ENCODE measurements at places on chromosomes 16 and 17.

GRCh38 chr17:73390851-73391250 lies 79.0 kb upstream of the CDC42EP4 start:
- DNase-seq: no peak

GRCh38 chr17:30237296-30238002 lies 2.0 kb upstream of the SLC6A4 start:
- DNase-seq: no peak

DNA sequence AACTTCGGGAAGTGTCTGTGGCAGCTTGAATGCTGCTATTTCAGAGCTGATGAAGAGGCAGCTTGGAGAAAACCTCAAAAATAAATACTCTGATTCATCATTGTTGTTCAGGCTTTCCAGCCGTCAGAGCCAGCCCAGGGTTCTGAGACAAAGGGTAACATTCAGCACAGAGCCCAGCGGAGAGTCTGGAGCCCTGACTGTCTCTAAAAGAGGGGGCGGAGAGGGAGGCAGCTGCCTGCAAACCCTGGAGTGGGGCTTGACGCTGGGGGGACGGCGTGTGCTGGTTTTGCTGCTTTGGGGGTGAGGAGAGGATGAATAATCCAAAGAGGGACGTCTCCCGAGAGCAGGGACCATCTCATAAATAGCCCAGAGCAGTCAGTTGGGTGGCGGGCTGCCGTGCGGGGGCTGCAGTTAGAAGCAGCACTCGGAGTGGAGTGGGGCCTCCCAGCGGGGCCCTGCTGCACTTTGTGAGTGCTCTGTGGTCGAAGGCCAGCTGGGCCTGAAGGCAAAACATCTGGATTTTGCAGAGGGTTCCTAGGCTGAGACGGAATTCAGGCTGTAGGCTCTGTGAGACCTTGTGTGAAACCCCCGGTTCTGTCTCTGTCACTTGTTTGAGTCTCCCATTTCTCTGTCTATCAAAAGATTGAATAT lies 237.8 kb downstream of the PRKCA start:
- no peak for DNase-seq

- DNase-seq: no peak
Measured at GRCh38 chr16:6949240-6949639, 383.4 kb upstream of the RBFOX1 start.

- no peak for DNase-seq
Measured at GRCh38 chr16:927931-928330, 42.9 kb downstream of the LMF1 start.

- DNase-seq: no peak
Measured at GRCh38 chr16:55481023-55481422, 2.0 kb downstream of the MMP2 start.

DNA sequence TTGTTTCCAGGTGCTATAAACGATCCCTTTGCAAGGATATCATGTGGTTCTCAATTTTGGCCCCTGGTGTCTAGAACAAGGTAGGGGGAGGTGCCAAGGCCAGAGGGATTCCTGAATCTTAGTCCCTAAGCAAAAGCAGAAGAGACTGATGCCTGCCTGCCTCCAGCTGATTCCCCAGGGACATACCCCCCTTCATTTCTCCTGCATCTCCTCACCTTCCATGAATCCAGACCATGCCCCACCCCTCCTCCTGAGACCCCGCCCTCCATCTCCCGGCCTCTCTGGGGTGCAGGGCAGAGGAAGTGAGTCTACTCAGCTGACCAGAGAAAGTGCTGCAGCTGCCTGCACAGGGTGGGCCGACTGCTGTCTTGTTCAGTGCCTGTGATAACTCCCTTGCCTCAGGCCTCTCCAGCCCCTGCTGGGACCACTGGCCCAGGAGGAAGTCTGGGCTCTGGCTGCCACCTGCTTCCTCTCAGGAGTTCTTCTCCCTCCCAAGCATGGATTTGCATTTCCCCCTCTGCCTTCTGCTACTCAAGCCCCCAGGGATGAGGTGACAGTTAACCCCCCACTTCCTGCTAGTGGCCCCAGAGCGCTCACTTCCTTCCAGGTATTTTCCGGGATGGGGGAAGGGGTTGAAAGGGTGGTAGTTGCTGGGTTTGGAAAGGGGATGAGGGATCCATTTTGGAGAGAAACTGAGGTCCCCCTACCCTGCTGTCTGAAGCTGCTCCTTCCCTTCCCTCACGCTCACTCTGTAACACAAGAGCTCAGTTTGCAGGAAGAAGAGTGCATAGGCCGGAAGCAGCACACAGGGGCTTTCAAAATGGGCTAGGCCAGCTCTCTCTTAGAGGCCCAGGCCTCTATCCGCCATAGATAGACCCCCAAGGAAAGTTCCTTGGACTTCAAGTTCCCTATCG lies 10.5 kb upstream of the TSPOAP1 start:
- no peak for DNase-seq

GRCh38 chr17:2172077-2172851 lies 117.4 kb downstream of the HIC1 start:
- no peak for DNase-seq

DNA sequence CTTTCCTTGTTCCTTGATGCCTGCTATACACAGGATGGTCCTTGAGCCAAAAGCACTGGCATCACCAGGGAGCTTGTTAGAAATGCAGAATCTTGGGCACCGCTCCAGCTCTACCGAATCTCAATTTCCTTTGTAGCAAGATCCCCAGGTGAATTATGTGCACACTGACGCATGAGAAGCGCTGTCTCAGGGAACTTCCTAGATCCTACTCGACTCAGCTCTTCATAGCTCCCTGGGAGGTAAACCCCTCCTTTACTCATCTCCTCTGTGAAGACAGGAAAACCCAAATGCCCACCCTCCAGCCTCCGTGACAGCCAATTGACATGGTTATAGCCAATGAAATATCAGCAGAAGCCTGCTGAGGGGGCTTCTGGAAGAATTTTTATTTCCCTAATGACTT lies 4.1 kb downstream of the USP31 start:
- DNase-seq: no peak

DNA sequence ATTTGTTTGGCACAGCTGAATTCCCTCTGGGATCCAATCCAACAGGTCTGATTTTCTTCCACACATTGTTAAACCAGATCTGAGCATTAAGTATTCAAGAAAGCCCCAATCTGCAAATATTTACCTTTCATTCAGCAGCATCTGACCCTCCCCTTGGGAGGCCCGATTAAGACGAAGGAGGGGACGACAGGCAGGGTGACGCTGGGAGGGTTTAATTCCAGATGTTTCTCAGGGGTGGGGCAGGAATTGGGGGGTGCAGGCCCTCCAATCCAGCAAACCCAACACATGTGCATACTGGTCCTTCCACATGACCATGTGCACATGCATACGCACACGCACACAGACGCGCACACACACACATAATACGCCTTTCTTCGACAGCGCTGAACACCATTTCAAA lies 240.5 kb downstream of the GSG1L start:
- DNase-seq: no peak

GRCh38 chr16:53998966-53999522 lies 287.5 kb downstream of the IRX3 start:
- no peak for DNase-seq

DNA sequence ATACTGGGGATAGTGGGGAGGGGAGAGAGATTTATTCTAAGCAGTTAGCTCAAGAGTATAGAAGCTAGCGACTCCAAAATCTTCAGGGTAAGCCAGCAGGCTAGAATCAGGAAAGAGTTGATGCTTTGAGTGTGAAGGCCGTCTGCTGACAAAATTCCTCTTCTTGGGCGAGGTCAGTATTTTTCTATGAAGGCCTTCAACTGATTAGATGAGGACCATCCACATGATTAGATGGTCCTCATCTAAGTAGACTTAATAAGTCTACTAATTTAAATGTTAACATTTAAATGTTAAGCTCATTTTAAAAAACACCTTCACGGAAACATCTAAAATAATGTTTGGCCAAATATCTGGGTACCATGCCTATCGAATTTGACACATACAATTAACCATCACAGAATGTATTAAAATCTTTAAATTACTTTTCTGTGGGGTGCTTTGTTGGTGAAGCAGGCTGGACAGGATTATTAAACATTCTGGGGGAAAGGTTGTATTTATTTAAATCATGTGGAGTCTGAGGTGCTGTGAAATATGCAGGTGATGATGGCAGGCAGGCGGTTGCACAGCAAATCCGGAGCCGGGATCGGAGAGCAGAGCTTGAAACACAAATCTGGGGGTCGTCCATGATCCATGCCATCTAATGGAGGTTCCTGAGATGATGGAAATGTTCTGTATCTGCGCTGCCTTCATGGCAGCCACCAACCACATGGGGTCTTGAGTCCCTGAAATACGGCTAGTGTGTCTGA lies 49.8 kb upstream of the ADORA2B start:
- no peak for DNase-seq

DNA sequence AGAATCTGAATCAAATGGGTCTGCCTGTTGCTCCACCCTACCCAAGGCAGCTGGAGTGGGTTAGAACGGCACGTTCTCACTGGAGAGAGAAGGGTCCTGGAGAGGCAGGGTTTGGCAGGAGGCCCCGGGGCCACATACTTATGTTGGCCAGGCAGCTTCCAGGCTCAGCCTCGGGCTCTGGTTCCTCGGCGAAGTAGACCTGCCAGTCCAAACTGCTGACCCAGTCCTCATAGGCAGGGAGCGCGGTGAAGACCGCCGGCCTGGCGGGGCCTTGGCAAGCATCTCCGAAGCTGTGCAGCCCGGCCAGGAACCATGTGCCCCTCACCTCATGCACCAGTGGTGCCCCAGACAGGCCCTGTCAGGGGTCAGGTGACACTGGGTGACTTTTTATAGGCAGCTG lies 4.8 kb downstream of the PRSS53 start:
- no peak for DNase-seq

GRCh38 chr17:42980766-42981397 lies 517 bp downstream of the RUNDC1 start:
- no peak for DNase-seq

DNA sequence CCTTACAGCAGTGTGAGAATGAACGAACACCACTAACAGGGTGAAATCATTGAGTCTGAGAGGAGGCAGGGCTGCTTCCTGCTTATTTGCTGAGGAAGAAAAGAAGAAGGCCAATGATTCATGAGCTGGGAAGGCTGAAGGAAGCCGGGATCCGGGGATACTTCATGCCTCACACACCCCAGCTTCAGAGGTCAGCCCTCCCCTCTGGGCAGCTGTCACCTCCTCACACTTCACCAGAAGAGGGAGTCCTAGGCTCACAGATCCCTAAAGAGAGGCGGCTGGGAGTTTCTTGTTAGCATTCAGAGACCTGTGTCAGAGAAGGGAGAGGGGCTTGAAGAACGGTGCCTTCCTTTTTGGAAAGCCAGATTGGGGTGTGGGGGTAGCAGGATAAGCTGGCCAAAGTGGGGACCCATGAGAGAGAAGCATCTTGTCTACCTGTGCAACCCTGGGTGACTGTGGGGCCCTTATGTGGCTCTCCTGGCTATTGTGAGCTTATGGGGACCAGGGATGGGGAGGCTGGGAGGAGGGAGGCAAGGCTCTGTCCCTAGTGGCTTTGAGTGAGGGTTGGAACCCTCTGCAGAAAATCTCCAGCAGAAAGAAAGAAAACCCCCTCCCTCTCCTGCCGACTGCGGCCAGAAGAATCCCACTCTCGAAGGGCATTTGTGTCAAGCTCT lies 94.6 kb downstream of the RGS9 start:
- no peak for DNase-seq

GRCh38 chr17:27326051-27326450 lies 32.1 kb downstream of the WSB1 start:
- no peak for DNase-seq

DNA sequence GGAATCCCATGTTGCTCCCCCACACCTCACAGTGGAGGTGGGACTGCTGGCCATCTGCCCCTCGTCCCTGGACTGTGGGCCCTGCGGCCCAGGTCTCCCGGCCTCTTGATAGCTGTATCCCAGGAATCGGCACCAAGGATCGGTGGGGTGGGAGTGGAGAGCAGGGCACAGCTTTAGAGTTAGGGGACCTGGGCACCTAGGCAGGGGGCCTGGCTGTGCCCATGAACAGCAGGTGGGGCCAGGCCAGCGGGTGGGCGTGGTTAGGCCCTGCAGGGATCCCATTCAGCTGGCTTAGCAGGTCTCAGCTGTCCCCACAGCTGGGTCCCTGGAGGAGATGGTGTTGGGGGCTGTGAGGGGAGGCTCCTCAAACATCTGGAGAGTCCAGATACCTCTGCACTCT lies 49.2 kb downstream of the SREBF1 start:
- DNase-seq: no peak

- no peak for DNase-seq
Measured at GRCh38 chr17:32970281-32970680, 21.4 kb upstream of the SPACA3 start.

- no peak for DNase-seq
Measured at GRCh38 chr16:79261944-79262552, 338.5 kb downstream of the MAF start.

- DNase-seq: no peak
Measured at GRCh38 chr17:63954402-63955063, 18.2 kb downstream of the SCN4A start.

DNA sequence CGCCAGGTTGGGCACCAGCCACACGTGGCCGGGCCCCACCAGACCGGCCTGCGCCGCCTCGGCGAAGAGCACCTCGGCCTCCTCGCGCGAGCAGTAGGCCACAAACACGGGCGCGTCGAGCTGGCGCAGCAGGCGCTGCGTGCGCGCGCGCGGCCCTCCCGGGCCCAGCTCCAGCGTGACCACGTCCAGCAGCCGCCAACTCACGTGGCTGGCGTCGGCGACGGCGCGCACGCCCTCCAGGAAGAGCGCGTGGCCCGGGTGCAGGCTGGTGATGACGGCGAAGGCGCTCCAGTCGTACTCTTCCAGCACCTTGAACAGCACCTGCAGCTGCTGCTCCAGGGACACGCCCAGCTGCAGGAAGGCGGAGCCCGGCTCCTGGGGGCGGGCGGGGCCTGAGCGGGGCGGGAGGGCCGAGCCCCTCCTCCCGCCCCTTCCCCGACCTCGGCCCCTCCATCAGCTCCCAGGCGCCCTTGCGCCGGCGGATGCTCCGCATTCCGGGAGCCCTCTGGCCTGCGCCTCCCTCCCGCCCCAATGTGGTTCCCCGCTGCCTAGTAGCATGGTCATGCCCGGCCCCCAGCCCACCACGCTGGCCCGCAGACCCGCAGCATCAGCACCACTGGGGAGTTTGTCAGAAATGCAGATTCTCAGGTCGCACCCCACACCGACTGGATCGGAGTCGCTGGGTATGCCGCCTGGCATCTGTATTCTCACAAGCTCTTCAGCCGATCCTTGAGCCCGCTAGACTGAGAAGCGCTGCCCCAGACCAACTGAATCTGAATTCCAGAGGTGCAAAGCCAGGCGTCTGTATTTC lies 7.2 kb downstream of the GRIN2C start:
- DNase-seq: no peak

All from NCI-H187 (cell line).